ENCODE measurements at places on chromosomes 1 and 21.

DNA sequence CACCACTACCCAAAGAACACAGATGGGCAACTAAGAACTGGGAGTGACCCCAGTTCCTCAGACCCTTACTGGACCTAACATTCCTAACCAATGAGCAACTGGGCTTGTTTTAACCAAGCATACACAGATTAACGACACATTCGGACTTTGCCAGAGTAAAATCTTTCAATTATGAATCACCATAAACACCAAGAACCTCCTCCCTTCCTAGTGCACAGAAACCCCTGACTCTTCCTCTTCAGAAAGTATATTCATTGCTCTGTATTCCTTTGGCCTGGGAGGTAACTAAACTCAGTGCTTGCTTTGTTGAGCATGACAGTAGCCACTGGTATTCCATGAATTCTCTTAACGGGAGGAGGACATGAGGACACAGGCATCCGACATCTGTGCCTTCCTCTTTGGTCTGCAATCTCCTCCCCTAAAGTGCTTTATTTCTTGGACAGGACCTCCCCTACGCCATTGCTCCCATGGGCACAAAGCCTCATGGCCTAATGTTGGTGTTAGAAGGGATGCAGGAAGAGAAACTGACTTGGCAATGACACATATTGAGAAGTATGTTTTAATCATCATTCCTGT lies 42.7 kb downstream of the SEC16B start:
- no peak for DNase-seq

DNA sequence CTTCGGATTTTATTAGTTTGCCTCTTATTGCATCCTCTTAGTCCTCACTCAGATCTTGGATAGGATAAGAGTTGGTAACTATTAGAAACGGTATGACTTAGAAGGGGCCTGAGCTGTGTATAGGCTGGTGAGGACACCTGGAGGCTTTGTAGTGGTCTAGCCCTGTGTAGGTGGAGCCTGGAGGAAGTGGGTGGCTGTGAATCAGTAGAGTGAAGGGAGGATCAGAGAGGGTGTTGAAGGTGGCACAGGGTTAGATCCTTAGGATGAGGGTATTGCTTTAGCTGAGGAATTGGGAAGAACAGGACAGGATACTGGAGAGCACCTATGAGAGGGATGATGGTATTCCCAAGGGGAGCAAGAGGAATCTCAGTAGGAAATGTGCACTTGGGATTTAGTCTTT lies 5.7 kb downstream of the VANGL1 start:
- no peak for DNase-seq

- no peak for DNase-seq
Measured at GRCh38 chr1:223834660-223835263, 11.0 kb downstream of the TP53BP2 start.

- no peak for DNase-seq
Measured at GRCh38 chr1:14955976-14956375, 197.6 kb upstream of the TMEM51 start.

GRCh38 chr1:228139406-228139930 lies 611 bp upstream of the GUK1 start:
- DNase-seq, result no peak

GRCh38 chr1:85692730-85693314 lies 15.4 kb downstream of the ZNHIT6 start:
- no peak for DNase-seq

DNA sequence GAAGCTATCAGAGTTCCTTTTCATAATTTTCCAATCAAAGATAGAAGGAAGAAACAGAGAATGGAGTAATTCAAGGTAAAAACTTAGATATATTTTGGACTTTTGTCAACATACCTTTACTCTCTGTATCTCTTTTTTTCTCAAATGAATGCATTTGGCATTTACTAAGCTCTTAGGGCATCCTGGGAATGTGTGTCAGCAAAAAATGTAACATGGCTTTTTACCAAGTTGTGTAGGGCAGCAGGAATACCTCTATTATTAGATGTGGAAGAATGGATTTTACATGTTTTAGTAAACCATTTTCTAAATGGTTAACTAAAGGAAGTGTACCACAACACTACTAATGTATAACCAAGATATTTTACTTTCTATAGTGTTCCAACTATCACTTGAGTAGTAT lies 4.2 kb upstream of the COL11A1 start:
- DNase-seq, result no peak

GRCh38 chr21:29033871-29034270 lies 9.4 kb downstream of the USP16 start:
- DNase-seq, result no peak

- DNase-seq, result no peak
Measured at GRCh38 chr1:155529929-155530328, 32.7 kb downstream of the ASH1L start.

All from NCI-H69 (cell line).